ENCODE measurements at places on chromosomes 6 and 20. TPM values are rescaled to one million over a fixed set of nuclear protein-coding genes. Genes with fewer than 3 reads are reported as not detected.

SLC4A11 gene
- total RNA-seq, result 8.6 TPM

GSTA3 gene
- total RNA-seq, result not detected

BMP6 gene
- 0.61 TPM for total RNA-seq

GGTLC1 gene
- total RNA-seq, result 1.3 TPM

KIAA0408 gene
- not detected for total RNA-seq

JPH2 gene
- total RNA-seq, result 10.5 TPM

FKBP1C gene
- not detected for total RNA-seq

B3GAT2 gene
- 0.12 TPM for total RNA-seq

All from Caco-2 (cell line).